ENCODE measurements at places on chromosomes 7 and 10.

DNA sequence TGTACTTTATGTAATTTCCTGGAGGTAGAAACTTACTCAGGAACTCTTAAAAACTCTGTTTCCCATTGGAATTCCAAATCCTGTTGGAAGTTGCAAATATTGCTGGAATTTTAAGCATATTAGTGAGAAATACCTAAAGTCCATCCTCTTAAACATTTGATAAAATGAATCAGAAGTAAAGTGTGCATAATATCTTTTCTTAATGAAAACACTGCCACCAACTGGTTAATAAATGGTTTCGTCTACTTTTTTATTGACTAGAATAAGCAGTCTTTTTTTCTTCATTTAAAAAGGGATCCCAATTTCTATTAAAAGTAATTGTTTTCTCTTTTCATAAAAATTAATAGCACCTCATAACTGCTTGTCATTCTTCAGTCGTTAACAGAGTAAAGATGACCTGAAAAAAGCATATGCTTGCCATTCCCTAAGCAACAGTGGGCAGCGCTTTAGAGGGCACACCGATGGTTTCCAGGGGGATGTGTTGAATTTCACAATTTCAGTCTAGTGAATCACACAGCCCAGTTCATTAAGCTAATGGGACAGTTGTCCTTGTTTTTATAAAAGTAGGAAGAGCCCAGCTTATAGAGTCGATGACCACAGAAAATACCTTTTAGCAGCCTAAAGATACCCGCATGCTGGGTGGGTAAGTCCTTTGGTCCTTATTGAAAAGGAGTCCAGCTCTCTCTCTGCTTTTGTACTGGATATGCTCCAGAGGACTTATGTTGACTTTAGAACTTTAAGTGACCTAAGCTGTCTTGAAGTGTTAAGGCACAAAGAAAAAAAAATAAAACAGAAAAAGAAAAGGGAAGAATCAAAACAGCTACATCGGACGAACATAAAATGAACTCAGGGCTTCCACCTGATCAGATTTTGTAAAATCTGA, 28.5 kb downstream of the NPS start:
- DNase-seq = no peak

GRCh38 chr10:24929056-24929544, 23.3 kb downstream of the PRTFDC1 start:
- DNase-seq = peak; percentile 15

DNA sequence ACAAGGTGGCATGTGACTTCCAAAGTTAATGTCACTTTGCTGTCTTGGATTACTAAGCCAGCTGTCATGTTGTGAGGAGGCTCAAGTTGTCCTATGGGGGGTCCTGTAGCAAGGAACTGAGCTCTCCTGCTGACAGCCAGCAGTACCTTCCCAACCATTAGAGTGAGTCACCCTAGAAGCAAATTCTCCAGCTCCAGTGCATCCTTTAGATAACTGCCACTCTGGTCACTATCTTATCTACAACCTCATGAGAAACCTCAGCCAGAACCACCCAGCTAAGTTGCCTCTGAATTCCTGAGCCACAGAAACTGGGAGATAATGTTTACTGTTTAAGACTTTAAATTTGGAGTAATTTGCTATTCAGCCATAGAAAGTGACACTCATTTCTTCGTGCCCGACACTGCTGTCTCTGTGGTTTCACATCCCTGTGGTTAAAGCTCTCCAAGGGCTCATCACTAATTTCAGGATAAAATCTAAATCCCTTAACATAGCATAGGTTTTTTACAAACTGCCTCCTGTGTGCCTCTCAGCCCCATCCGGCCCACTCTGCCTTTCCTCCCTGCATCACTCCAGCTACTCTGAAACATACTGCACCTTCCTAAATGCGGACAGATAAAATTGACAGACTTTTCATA, 83.5 kb downstream of the PRR15 start:
- no peak for DNase-seq

GRCh38 chr10:63323701-63324494, 141.9 kb downstream of the JMJD1C start:
- DNase-seq = no peak

DNA sequence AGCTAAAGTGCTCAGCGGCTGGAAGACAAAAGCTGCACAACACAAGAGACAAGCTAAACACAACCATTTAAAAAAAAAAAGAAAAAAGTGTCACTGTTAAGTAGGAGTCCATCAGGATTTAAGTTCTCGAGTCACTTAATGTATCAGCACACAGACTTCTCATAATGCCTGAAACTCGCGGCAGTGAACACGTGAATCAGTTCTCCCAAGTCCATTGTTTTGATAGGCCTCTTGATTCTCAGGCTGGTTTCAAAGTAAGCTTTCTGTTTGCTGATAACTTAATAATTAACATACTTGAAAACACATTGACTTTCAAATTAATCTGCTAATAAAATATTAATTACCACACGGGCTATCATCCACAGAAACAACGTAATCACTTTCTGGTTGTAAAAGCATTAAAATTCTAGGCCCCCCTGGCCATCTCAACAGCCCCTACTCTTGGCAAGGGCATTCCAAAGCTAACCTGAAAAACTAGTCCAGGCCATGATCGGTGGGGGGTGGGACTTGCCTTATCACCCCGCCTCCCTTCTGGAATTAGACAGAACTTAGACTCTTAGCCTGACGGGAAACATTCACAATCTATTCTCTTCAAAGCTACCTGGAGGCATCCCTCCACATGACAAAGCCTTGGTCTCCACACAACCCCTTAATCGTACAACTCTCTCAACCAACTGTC, 129.0 kb downstream of the DIP2C start:
- DNase-seq = peak; percentile 21

- DNase-seq = no peak
These were observed 65.4 kb downstream of the MGAM2 start for GRCh38 chr7:142176901-142177300.

DNA sequence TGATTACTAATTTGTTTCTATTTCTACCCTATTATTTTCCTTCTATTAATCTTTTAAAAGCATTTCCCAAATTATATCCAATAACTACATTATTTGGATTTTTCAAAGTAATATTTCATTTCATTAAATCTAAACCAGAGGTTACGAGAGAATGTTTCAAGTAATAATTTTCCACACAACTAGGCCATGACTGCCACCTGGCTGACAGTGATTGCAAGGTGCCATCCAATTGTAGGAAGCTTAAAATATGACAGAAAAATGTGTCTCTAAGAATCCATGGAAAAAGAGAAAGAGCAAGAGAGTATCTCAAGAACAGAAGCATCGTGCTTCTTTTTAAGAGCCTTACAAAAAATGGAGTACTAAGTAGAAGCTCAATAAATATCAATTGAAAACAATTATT, 48.7 kb downstream of the TPK1 start:
- no peak for DNase-seq

DNA sequence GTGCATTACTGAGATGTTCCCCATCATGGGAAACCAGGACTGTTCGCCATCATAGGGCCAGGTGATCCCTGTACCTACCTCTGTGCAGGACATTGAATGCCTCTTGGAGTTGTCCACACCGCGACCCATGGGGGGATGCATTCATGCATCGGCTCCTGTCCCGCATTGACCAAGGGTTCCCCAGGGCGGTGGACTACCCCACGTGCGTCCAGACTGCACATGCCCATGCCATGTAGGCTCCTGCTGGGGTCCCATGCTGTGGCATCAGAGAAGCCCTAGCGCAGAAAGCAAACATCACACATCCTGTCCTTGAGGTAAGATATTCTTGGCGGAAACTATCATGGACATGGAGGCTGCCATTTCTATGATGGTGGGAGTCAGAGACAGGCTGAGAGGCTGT, 121.6 kb upstream of the UNC5B start:
- DNase-seq = no peak

DNA sequence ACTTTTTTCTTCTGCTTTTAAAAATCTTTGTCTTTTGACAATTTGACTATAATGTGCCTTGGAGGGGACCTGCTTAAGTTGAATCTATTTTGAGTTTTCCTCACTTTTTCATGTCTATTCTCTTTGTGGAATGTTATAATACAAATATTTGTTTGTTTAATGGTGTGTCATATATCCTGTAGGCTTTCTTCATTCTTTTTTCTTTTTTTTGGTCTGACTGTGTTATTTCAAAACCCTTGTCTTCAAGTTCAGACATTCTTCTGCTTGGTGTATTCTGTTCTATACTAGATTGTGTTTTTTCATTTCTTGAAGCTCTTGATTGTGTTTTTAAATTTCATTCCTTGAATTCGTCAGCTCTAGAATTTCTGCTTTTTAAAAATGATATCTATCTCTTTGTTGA, 228.2 kb downstream of the STK31 start:
- no peak for DNase-seq

GRCh38 chr10:66837335-66837734, 88.5 kb upstream of the LRRTM3 start:
- DNase-seq = no peak

GRCh38 chr7:80654887-80655340, 16.5 kb downstream of the CD36 start:
- no peak for DNase-seq

DNA sequence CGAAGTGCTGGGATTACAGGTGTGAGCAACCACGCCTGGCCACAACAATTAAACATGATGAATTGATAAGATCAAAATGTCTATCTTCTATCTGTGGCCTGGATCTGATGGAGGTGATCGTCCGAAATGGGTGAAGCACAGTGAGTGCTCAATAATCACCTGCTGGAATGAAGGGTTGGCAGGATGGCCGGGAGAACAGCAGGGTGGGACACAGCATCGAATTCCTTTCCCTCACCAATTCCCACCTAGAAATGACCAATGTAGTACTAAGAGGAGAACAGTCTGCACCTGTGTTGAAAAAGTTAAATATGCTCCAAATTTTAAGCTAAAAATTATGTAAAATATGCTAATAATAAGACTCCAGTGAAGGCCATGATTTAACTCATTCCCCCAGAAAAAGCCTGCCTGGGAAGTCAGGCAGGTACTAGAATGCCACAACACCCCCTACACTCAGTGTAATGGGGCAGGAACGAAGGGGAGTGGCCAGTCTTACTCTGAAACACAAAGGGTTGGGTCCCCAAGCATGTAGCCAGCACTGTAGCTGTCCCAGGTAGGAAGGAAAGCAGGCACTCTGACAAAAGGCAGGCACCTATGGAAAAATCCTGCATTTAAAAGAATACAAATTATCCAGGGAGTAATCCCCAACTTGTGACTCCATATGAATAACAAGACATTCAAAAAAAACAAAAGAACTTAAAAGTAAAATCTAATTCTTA, 110.3 kb downstream of the VPS41 start:
- DNase-seq = peak; percentile 47

DNA sequence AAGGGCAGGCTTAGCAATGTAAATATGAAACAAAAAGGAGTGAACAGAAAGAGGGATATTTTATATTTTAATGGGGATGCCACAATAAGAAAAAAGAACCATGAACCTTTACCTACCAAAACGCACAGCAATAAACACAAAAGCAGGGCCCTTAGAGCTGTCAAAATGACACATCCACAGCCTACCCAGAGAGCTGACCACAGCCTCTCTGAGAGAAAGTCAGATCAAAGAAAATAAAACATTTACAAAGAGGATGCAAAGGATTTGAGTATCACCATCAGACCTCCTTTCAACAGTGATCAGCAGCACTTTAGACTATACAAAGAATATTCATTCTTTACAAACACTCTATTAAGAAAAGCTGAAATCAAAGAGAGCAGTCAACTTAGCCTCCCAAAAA, 52.9 kb downstream of the ERCC6 start:
- no peak for DNase-seq

- DNase-seq = no peak
These were observed 146.3 kb downstream of the DIP2C start for GRCh38 chr10:543131-543530.
